ENCODE measurements at places on chromosomes 16 and 17. TPM values are rescaled to one million over a fixed set of nuclear protein-coding genes. Genes with fewer than 3 reads are reported as not detected.

- DNase-seq, result no peak
- no peaks in the 10 kb centered on the region for H3K27me3 ChIP-seq
- H3K27ac ChIP-seq, result no peak overlapping the region
- H3K4me1 ChIP-seq, result no peaks in the 10 kb centered on the region
Observed at GRCh38 chr16:83345846-83346640, 461.7 kb upstream of the HSBP1 start.

DNA sequence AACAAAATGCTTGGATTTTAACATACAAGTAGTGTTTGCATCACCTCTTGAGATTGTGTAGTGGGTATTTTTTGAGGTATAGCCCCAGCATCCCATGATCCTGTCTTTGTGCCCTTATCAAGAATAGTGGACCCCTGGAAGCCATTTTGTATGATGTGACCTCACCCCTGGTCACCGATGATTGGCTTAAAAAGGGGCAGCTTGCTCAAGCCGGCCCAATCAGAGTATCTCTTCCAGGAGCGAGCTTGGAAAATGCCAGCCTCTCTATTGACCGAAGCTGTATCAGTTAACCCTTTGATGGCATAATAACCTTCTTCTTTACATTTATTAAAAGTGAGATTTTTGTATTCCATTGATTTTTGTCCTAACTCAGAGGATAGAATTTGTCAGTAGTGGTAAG, 55.5 kb upstream of the FAM20A start:
- H3K36me3 ChIP-seq, result no peaks in the 10 kb centered on the region
- no peak for DNase-seq
- no peak overlapping the region for H3K27ac ChIP-seq
- no peak overlapping the region for H3K4me3 ChIP-seq
- no peaks in the 10 kb centered on the region for H3K27me3 ChIP-seq

- no peaks in the 10 kb centered on the region for H3K27me3 ChIP-seq
- DNase-seq, result no peak
- no peak overlapping the region for H3K27ac ChIP-seq
- H3K4me3 ChIP-seq, result peak overlapping the region; percentile 94
Observed at GRCh38 chr17:4262703-4263102, 1.1 kb downstream of the ANKFY1 start.

The NPIPB9 gene
- 5.4 TPM for total RNA-seq

All from suprapubic skin (tissue), 4 donors.